ENCODE measurements at places on chromosomes 5 and 9.

- no peak for DNase-seq
These were observed 116.9 kb upstream of the KLF9 start for GRCh38 chr9:70531311-70531710.

DNA sequence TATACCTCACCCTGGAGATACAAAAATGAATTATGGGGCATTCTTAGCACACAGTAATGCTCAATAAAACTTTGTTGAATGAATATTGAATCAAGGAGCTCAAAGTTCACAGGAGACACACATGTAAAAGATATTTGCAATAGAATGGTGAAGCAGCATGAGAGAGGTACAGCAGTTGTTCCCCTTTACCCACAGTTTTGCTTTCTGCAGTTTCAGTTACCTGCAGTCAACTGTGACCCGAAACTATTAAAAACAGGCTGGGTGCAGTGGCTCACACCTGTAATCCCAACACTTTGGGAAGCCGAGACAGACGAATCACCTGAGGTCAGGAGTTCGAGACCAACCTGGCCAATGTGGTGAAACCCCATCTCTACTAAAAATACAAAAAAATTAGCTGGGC, 2.4 kb upstream of the OR5C1 start:
- DNase-seq, result no peak

GRCh38 chr5:80998590-80998979, 38.4 kb downstream of the RASGRF2 start:
- no peak for DNase-seq

- no peak for DNase-seq
These were observed 119.4 kb downstream of the IRX1 start for GRCh38 chr5:3715062-3715461.

GRCh38 chr9:431701-432100, 217.0 kb downstream of the DOCK8 start:
- DNase-seq, result no peak

- no peak for DNase-seq
These were observed 93.0 kb upstream of the NIPAL4 start for GRCh38 chr5:157366741-157367674.

DNA sequence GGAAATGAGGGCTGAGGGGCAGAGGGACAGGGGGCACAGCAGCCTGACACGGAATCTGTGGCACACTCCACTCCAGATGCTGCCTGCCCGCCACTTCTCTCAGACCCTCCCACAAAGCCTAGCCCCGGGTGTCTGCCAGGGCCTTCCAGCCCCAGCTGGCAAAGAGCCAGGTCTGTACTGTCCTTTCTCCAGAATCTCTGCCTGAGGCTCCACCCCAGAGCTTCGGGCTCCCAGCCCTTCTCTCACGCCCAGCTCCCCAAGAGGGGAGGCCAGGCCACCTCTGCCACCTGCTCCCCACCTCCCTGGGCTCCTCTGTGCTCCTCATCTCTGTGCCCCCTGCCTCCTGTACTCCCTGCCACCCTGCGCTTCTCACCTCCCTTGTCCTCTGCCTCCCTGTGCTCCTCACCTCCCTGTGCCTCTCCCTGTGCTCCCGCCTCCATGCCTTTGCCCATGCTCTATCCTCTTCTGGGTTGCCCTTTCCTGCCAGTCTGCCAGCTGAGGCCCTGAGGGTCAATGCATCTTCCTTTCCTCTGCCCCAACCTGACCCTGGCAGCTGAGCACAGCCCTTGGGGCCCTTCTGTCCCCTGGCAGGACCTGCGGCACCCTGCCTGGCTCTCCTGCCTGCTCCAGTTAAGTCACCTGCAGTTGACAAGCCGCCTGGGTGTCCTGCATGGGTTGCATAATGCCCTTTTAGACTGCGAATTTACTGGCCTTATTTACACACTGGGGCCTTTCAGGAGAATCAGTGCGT, 36.4 kb downstream of the RASGEF1C start:
- DNase-seq, result no peak

DNA sequence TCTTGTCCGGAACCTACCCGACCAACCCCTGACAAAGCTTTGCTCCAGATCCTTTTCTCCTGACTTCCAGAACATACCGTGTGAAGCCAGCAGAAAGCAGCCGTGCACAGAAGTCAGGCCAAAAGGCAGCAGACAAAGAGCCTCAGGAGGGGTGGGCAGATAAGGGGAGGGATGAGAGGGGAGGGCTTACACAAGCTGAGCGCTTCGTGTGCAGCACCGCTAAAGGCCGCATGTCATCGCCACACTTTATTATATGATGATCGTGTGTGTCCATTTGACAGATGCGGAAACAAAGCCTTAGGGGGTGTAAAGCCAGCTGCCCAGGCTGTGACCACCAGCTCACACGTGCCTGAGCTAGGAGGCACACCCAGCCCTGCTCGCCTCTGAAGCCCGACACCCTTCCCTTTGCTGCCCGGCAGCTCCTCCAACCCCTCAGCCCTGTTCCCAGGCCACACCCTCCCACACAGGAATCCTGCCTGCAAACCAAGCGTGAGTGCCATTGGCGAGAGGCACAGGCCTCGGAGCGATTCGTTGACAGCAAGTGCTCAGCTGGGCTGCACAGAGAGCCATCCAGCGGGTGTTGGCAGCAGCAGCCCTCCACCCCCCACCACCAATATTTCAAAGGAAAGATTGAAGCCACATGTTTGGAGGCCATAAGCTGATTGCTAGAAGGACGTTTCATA, 170.5 kb upstream of the SMIM23 start:
- no peak for DNase-seq
